ENCODE measurements at places on chromosomes 12 and 14. TPM values are rescaled to one million over a fixed set of nuclear protein-coding genes. Genes with fewer than 3 reads are reported as not detected.

DNA sequence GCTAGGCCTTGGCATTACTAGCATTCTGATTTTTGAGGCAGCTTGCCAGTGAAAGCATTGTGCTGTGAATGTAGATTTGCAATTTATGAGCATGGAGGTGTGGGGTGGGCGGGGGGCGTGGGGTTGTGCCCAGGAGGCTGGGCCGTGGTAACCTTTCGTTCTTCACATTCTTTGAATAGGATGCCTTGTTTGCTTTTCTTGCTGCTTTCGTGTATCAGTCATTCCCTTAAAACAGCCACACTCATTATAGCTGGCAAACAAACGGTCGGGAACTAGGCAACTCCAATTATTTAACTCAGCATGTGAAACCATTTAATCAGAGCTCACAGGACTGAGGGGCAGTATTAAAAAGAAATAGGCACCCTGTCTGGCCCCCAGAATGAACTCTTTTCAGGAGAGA is 115.9 kb upstream of the PELI2 start:
- DNase-seq: no peak
- peaks cover 43% of the 10 kb centered on the region for H3K4me1 ChIP-seq
- H3K36me3 ChIP-seq: peaks cover 5% of the 10 kb centered on the region
- H3K27me3 ChIP-seq: peaks cover 45% of the 10 kb centered on the region
- no peak overlapping the region for H3K27ac ChIP-seq
- no peak overlapping the region for H3K4me3 ChIP-seq

DNA sequence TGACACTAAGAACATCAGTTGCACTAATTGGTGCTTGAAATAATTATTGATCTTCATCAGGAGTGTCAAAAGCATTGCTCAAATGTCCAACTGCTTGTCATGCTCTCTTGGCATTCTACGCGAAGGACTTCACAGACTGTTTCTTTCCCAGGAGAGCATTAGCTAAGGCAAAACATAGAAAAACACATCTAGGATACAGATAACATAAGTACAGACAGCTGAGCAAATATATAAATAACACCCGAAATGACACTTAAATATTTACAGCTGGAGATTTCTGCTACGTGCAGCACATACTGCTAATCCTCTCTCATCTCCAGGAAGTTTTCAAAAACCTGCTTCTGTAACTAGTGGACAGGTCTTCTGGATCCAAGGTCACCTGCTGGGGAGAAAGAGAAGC is 120.0 kb upstream of the PRMT8 start:
- DNase-seq: no peak
- H3K27ac ChIP-seq: no peak overlapping the region
- no peak overlapping the region for H3K4me3 ChIP-seq
- no peaks in the 10 kb centered on the region for H3K36me3 ChIP-seq

KRT83 gene
- not detected for total RNA-seq

DNA sequence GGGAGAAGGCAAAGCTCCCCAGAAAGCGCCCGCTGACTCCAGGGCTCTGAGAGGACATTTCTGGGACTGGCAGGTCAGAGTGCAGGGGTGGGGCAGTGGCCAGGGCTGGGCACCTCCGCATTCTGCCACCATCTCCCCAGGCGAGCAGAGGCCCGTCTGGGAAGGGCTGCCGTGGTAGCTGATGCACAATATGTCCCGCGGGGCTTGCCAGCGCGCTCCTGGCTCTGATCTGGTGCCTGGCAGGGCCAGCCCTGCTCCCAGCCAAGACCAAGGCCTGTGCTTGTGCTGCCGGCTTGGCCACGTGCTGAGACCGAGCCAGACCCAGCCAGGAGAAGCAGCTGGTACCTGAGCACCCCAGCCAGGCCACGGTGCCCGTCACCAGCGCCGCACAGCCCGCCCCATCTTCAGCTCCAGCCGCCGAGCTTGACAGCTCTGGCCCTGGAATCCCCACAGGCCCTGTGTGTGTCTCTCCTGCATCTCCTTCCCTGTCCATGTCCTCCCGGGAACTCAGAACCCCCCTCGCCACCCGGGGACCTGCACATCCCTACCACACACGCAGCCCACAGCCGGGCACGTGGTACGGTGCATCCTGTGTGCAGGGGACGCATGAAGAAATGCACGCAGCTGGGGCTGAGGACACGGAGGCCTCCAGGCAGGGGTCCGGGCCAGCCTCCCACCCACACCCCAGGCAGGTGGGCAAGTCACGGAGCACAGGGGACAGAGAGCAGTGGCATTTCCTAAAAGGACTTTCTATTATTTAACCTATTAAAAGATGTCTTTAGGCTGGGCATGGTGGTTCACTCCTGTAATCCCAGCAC is 68.6 kb upstream of the C14orf180 start:
- H3K4me3 ChIP-seq: no peak overlapping the region
- no peak overlapping the region for H3K27ac ChIP-seq
- no peaks in the 10 kb centered on the region for H3K27me3 ChIP-seq
- no peaks in the 10 kb centered on the region for H3K4me1 ChIP-seq
- no peak for DNase-seq

DNA sequence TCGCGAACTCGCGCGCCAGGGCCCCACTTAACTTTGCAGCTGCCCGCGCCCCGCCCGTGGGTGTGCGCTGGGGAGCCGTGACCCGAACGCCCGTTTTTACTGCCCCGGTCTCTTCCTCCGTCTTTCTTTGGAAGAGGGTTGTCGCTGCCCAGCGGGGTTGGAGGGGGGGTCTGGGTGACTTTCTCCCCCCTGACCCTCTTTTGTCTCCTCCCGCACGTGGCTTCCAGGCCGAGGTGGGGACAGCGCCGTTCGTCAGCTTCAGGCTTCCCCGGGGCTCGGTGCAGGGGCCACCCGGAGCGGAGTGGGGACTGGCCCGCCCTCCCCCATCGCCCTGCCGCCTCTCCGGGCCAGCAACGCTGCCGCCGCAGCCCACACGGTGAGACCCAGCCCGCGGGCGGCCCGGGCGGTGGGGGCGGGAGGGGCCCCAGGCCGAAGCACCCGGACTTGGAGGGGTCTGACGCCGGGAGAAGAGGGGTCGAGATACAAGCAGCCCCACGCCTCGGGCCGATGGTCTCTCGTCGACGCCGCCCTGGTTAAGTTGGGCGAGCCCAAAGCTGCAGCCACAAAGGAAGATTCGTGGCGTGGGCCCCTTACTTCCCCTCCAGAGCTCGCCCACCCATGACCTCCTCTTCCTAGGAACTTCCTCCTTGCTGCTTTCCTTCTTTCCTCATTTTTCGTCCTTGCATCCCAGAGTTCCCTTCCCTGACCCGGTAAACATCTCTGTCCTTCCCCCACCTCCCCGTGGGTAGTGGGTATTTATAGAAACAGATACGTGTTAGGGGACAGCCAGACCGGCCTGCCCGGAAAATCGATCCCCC is 1.2 kb downstream of the DYRK2 start:
- H3K27me3 ChIP-seq: peaks cover 11% of the 10 kb centered on the region
- peaks cover 39% of the 10 kb centered on the region for H3K36me3 ChIP-seq
- peak; percentile 37 for DNase-seq
- peak overlapping the region; percentile 99 for H3K4me3 ChIP-seq
- H3K27ac ChIP-seq: peak overlapping the region; percentile 88

ASCL1 gene
- not detected for total RNA-seq

CISTR gene
- total RNA-seq: not detected

GRCh38 chr12:96743606-96744005 is 163.5 kb upstream of the NEDD1 start:
- H3K36me3 ChIP-seq: no peaks in the 10 kb centered on the region
- peaks cover 3% of the 10 kb centered on the region for H3K27me3 ChIP-seq
- DNase-seq: no peak
- no peaks in the 10 kb centered on the region for H3K4me1 ChIP-seq
- H3K27ac ChIP-seq: no peak overlapping the region

RNASE4 gene
- total RNA-seq: 4.7 TPM

- H3K27me3 ChIP-seq: no peaks in the 10 kb centered on the region
- H3K36me3 ChIP-seq: peaks cover 5% of the 10 kb centered on the region
- no peak for DNase-seq
- H3K4me1 ChIP-seq: no peaks in the 10 kb centered on the region
- H3K27ac ChIP-seq: no peak overlapping the region
- H3K4me3 ChIP-seq: no peak overlapping the region
Observed at GRCh38 chr14:89212386-89213235, 204.4 kb downstream of the FOXN3 start.

GRCh38 chr12:32302218-32303173 is 96.9 kb upstream of the FGD4 start:
- no peak for DNase-seq
- H3K27ac ChIP-seq: no peak overlapping the region
- H3K27me3 ChIP-seq: no peaks in the 10 kb centered on the region
- H3K36me3 ChIP-seq: no peaks in the 10 kb centered on the region

CD69 gene
- total RNA-seq: 197 TPM

- DNase-seq: no peak
- H3K27me3 ChIP-seq: no peaks in the 10 kb centered on the region
- no peak overlapping the region for H3K27ac ChIP-seq
- no peaks in the 10 kb centered on the region for H3K4me1 ChIP-seq
Observed at GRCh38 chr14:78713716-78714115, 543.5 kb downstream of the NRXN3 start.

RFX4 gene
- total RNA-seq: not detected

CCT2 gene
- total RNA-seq: 131 TPM

- DNase-seq: no peak
- H3K4me1 ChIP-seq: peaks cover under 1% of the 10 kb centered on the region
- no peaks in the 10 kb centered on the region for H3K36me3 ChIP-seq
- no peak overlapping the region for H3K27ac ChIP-seq
- H3K27me3 ChIP-seq: no peaks in the 10 kb centered on the region
- H3K4me3 ChIP-seq: no peak overlapping the region
Observed at GRCh38 chr14:56352999-56353398, 226.6 kb upstream of the TMEM260 start.

C12orf56 gene
- total RNA-seq: not detected

GRCh38 chr12:76531056-76531455 is 28.5 kb downstream of the OSBPL8 start:
- peaks cover 5% of the 10 kb centered on the region for H3K4me1 ChIP-seq
- no peak for DNase-seq
- H3K4me3 ChIP-seq: no peak overlapping the region
- peaks cover 55% of the 10 kb centered on the region for H3K36me3 ChIP-seq
- no peak overlapping the region for H3K27ac ChIP-seq

DNA sequence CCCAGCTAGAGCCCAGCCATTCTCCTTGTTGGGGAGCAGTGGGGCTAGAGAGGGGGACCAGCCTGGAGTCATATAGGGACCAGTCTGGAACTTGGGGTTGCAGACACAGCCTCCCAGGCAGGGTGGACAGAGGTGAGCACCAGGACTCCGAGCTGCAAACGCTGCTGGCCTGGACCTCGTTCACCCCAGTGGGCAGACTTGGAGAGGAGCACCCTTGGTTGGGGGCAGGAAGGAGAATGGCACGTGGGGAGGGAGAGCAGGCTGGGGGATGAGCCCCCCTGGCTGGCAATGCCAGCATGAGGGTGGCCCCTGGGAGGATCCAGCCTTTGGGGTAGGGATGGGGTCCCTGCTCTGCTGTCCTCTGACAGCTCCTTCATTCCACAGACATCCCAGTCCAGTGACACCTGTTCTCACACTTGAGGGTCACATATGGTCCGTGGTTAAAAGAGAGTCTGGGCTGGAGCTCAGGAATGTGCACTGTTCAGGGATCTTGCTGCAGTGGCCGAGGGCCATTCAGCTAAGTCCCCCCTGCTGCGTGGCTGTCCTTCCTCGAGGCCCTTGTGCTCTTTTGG is 2.8 kb downstream of the LBHD2 start:
- no peak overlapping the region for H3K4me3 ChIP-seq
- H3K4me1 ChIP-seq: peaks cover 6% of the 10 kb centered on the region

DNA sequence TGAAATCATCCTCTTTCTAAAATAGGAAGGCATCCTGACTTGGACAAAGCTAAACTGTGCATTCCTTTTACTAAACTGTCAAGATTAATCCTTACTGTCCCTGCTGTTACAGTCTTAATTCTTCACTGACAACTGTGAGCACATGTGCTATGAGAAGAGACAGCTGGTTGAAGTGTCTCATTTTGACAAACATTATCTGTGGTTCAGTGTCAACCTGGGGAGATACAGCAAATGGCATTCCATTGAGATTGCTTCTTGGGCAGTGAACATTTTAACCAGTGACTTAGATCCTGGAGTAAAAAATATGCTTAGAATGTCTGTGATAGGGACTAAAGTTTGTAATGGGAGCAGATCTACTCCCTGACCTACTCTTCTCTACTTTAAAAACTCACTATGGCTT is 552.6 kb upstream of the ATP2B1 start:
- no peaks in the 10 kb centered on the region for H3K4me1 ChIP-seq
- DNase-seq: no peak
- H3K4me3 ChIP-seq: no peak overlapping the region
- peaks cover 12% of the 10 kb centered on the region for H3K27me3 ChIP-seq
- H3K36me3 ChIP-seq: no peaks in the 10 kb centered on the region

PSMD9 gene
- 59.7 TPM for total RNA-seq

DNA sequence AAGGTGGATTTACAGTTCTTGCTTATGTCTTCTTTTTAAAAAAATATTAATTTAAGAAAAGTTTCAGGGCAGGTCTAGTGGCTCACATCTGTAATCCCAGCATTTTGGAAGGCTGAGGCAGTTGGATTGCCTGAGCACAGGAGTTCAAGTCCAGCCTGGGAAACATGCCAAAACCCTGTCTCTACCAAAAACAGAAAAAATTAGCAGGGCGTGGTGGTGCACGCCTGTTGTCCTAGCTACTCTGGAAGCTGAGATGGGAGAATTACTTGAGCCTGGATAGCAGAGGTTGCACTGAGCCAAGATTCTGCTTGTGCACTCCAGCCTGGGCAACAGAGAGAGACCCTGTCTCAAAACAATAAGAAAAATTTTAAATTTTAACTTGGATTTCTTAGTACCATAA is 5.4 kb upstream of the TAS2R46 start:
- no peaks in the 10 kb centered on the region for H3K27me3 ChIP-seq
- H3K27ac ChIP-seq: no peak overlapping the region
- H3K36me3 ChIP-seq: peaks cover 11% of the 10 kb centered on the region
- DNase-seq: no peak
- no peak overlapping the region for H3K4me3 ChIP-seq

DNA sequence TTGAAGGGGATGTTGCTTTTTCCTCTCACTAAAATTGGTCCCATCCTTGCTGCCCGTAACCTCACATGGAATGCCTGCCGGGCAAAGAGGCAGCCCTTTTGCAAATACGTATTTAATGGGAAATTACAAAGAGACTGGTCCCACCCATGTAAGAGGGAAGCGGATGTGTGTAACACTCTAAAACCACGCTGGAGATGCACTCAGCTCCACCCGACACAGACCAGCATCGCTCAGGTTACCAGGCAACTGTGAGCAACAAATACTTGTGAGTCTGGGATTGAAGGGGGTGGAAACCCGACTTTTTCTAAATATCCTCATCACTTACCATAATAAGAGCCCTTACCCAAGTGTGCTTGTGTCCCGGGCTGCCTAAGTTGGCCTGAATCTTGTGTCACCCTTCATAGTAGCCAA is 47.7 kb downstream of the ELK3 start:
- H3K4me3 ChIP-seq: peak overlapping the region; percentile 65
- peak overlapping the region; percentile 84 for H3K27ac ChIP-seq
- DNase-seq: peak; percentile 84
- no peaks in the 10 kb centered on the region for H3K27me3 ChIP-seq
- H3K4me1 ChIP-seq: peaks cover 75% of the 10 kb centered on the region

DNA sequence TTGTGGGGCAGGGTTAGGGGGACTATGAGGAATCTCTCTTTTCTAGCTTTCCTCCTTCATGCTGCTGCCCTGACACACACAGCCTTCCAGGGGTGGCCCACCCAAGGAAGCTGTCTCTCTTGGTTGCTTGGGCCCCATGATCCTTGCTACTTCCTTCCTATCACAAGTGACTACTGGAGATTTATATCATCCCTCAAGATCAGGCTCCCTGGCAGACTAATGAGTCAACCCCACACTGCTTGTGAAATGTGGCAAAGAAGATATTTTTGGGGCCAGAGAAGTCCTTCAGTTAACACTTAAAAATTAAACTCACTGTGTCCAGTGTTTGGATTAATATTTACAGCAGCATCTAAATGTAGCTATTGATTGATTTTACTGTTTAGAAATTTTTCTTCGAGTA is 1.5 kb downstream of the OR4E1 start:
- H3K4me3 ChIP-seq: no peak overlapping the region
- H3K27me3 ChIP-seq: peaks cover 21% of the 10 kb centered on the region

Measured in activated CD4-positive, alpha-beta memory T cell treated with anti-CD3 and anti-CD28 coated beads, Interleukin-2, amount 10 ng/mL, durations not matched to agents 7 days and 5 days (primary cell).